NCI-H345 (cell line): ENCODE measurements at places on chromosomes 1 and 21.

GRCh38 chr1:165876121-165876520 lies 48.7 kb downstream of the UCK2 start:
- DNase-seq, result no peak

GRCh38 chr1:28369371-28370238 lies at the start of gene PHACTR4:
Gene PHACTR4 (plus strand): TSS chr1:28369740. CDS start chr1:28407448, 37,708 bp downstream.
- DNase-seq, result peak; percentile 96

- DNase-seq, result peak; percentile 50
Observed at GRCh38 chr1:35931446-35932157, 697 bp downstream of the AGO3 start.

DNA sequence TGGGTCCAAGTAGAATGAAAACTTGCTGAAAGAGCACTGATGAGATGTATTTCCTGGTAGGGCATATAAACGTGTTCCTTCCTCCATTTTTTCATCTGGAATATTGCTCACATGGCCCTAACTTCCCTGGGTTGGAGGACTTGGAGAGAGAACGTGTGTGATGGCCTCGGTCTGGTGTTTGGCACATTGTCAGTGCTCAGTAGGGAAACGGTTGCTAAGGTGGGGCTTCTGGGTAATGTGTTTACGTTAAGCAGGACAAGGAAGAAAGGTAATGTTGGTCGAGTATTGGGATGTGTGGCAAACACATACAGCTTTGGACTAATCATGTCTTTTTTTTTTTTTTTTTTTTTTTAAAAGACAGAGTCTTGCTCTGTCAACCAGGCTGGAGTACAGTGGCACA lies 6.2 kb downstream of the TTF2 start:
- no peak for DNase-seq

DNA sequence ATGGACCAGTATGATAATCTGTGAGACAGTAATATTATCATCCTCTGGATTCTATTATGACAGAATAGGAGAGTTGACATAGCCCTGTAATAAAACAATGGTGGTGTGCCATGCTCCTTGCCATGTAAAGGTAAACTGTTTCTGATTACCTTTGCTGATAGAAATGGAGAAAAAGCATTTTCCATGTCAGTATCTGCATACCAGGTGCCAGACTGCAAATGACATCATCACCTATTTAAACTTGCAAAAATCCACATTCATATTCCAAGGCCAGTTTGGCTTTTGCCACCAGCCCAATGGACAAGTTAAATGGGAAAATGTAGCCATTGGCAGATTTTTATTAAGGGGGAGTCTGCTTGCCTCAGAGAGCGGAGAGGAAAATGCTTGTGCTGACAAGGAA lies 23.9 kb upstream of the ABCD3 start:
- DNase-seq, result no peak

GRCh38 chr1:27666791-27667254 lies 5.2 kb downstream of the IFI6 start:
- DNase-seq, result no peak

GRCh38 chr1:26946270-26946669 lies 14.0 kb downstream of the KDF1 start:
- DNase-seq, result no peak

- no peak for DNase-seq
Observed at GRCh38 chr1:212520746-212521145, 87.8 kb upstream of the ATF3 start.

- DNase-seq, result no peak
Observed at GRCh38 chr1:7857985-7858384, 5.1 kb upstream of the UTS2 start.

DNA sequence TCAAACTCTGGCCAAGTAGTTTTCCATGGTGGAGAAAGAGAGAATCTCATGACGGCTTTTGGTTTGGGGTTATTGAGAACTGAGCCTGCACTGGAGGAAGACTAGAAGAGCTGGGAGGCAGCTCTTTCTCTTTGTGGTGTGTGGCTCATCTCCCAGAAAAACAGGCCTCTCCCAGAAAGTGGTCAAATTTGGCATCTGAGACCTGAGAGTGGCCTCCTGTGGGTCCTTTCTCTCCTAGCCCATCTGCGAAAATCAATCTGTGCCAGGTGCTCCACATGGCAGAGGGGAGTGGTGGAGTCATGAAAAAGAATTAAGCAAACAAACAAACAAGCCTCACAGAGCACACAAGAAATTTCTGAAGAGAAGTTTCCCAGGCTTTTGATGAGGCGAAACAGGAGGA lies 305.0 kb downstream of the ST6GALNAC3 start:
- peak; percentile 63 for DNase-seq

DNA sequence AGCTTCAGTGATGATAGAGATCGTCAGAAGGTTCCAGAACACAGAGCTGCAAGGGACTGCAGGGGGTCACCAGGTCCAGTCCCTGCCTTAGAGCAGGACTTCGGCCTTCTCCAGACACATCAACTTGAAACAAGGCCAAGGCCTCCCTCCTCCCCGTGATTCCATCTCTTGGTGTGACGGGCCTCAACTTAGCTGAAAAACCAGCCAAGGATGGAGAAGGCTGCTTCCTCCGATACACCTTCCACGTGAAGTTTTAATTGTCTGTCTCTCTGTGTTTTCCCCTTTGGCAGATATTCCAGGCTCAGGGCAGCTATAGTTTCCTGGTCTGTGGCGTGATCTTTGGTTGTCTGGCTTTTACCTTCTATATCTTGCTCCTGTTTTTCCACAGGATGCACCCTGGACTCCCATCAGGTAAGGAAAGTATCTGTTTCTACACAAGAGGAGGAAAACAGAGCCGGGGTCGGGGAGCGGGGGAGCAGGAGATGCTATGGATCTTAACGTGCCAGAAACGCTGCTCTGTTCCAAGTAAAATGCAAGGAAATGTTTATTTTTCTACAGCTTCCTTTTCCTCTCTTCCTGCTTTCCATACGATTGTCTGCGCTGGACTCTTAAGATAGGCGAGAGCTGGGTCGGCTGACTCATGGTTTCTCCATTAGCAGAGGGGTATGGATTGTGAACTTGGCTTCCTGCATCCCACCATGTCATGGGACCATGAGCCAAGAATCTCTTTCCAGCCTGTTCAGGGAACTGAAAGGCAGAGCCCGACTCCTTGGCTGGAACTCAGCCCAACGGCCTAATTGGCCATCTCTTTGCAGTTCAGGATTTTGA lies 32.8 kb downstream of the ELK4 start:
- DNase-seq, result no peak

- no peak for DNase-seq
Observed at GRCh38 chr1:94983171-94983739, 56.3 kb upstream of the CNN3 start.

DNA sequence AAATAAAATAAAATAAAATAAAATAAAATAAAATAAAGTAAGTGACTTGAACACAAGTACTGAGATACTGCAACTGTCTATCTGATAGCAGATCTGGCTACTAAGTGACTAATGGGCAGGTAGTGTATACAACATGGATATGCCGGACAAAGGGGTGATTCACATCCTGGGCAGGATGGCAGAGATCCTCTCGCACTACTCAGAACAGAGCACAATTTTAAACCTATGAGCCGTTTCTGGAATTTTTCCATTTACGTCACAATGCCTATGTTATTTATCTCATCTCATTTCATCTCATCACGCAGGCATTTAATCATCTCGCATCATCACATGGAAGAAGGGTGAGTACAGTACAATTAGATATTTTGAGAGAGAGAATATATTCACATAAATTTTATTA lies 233.3 kb upstream of the COA6 start:
- DNase-seq, result no peak

DNA sequence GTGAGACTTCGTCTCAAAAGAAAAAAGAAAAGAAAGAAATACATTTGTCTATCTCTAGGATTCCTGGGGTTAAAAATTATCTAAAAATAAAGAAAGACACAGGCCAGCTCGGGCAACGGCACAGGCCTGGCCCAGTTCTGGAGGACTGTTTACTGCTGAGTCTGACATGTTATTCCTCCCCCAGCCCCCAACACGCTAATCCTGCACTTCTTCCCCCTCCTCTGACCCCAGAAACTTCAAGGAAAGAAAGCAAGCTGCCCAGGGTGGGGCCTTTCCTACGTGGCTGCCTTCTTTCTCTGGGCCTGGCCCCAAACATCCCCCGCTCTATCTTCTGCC lies 40.0 kb downstream of the ACOT7 start:
- no peak for DNase-seq

- no peak for DNase-seq
Observed at GRCh38 chr1:43980255-43981134, 1.5 kb downstream of the B4GALT2 start.

GRCh38 chr1:197761654-197762053 lies 13.6 kb downstream of the DENND1B start:
- DNase-seq, result no peak

GRCh38 chr21:26432410-26432809 lies 140.7 kb downstream of the CYYR1 start:
- no peak for DNase-seq

DNA sequence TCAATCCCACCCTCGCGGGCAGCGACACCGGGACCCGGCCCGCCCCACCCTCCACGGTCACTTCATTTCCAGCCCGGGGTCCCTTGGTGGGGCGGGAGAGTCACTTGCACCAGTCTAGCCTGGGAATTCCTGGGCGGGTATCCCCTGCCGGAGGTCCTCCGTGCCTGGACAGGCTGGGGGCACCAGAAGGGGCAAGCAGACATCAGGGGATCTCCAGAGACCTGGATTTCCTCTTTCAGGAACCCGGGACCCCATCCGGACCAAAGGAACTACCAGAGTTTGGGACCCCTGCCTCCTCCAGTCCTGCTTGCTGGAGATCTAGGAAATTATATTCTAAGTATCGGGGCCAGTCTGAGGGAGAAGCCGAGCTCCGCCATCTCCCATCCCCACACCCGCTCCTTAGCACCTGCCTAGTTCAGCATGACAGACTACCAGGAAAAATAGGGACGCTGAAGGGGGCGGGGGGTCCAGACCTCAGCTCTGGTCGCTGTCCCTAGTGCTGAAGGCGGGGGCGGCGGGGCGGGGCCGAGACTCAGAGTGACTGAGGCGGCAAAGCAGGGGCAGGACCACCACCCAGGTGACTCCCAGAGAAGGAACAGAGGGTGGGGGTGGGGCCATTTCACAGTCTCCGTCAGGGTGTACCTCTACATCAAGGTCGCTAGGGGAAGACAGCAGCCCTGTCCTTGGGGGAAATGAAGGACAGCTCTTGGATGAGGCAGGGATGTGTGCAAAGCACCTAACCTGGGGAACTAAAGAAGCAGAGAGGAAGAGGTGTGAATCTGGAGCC lies 832 bp downstream of the HCN3 start:
- peak; percentile 89 for DNase-seq

GRCh38 chr1:212852105-212852688 lies 4.7 kb upstream of the SPATA45 start:
- DNase-seq, result no peak

- no peak for DNase-seq
Observed at GRCh38 chr1:53145942-53146708, 3.7 kb upstream of the SLC1A7 start.

DNA sequence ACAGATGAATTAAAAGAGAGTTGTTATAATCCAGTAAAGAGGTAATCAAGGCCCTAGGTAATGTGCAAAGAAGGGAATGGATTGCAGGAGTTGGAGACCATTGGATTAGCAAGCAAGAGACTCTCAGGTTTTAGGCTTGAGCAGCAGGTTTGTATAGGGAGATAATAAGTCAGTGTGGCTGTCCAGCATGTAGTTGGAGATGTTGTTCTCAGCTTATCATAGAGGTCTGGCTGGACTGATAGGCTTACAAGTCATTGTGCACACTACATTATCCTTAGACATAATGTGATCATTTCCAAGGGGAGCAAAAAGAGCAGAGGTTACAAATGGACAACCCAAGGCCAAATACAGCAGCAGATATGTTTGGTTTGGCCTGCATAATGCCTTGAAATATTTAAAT lies 45.9 kb upstream of the SAMD13 start:
- no peak for DNase-seq

GRCh38 chr1:72649211-72649888 lies 367.0 kb upstream of the NEGR1 start:
- DNase-seq, result no peak

DNA sequence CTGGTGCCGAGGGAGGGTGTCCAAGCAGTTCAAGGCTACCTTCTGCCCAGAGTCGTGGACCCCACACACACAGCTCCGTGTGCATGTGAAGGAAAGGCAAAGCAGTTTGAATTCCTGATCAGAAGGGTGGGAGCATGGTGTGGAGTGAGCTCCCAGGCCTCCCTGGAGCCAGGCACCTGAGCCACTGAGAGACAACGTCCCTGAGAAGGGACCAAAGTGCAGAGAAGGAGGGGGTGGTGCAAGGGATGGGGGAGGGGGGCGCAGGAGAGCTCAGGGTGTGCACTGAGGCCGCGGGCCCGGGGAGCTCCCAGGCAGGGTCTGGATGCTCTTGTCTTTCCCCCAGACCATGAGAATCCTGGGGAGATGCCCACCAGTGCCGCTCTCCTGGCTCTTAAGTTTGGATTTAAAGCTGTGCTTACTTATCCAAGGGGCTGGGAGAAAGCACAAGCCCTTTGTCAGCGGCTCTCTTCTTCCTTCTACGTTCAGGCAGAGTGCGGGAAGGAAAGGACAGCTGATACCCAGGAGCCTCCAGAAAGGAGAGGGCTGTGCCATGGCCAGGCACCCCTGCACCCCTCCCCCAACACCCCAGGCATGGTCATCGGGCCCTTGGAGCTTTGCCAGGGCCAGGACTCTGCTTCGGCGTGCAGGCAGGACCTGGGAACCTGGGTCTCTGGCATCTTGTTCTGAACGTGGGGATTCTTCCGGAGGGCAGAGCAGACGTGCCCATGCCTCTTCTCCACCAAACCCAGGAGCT lies 24.1 kb downstream of the ACTA1 start:
- no peak for DNase-seq

DNA sequence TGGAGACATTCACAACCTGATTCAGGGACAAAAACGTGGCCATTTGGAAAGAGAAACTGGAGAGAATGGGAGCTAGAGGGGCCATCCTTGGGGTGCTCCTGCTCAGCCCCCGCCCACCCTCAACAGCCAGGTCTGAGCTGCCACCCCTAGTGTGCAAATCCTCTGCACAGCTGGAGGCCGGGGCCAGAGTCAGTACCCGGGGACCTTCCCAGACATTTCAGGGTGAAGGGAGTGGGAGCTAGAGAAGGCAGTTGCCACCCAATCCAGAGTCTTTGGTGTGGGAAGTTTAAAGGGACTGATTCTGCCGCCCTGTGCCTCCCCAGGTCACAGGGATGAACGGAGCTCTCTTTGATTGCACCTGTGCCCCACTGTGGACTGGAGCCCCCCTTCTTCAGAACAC lies 397.4 kb downstream of the MATN1 start:
- no peak for DNase-seq

DNA sequence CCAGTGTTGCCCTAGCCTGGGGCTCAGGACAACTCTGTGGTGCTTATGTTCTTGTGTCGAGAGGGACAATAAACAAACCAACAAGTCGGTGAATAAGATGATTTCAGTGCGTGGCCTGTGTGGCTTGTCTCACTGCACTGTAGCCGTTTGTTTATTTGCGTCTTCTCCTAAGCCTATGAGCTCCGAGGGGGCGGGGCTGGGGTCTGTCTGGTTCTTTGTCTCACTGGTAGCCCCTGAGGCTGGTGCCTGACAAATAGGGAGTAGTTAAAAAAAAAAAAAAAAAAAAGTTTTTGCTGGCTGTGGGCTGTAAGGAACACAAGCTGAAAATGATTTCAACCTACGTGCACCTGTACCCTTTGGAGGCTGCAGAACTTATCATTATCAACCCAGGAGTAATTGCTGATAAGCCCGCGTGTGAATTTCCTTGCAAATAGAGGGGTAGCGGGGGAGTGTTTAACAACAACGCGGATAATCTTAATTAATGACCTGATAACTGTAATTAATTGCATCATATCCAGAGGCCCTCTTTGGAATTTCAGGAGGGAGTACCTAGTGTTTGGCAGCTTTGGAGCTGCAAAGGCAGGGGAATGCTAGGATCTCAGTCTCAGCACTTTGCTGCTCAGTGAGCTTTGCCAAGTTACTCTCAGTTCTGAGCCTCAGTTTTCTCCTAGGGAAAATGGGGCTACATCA lies 925 bp upstream of the ARHGEF10L start:
- no peak for DNase-seq

- DNase-seq, result no peak
Observed at GRCh38 chr21:42991992-42992740, 17.8 kb downstream of the PKNOX1 start.
